ENCODE measurements at places on chromosomes 11 and 22.

- no peak for DNase-seq
These were observed 89.3 kb downstream of the BCR start for GRCh38 chr22:23269441-23270211.

GRCh38 chr11:59765068-59765735 is 10.0 kb downstream of the STX3 start:
- DNase-seq: no peak

- no peak for DNase-seq
These were observed 7.7 kb downstream of the SLC25A18 start for GRCh38 chr22:17570851-17571631.

GRCh38 chr11:82855616-82856015 is 44.6 kb downstream of the PRCP start:
- DNase-seq: no peak

DNA sequence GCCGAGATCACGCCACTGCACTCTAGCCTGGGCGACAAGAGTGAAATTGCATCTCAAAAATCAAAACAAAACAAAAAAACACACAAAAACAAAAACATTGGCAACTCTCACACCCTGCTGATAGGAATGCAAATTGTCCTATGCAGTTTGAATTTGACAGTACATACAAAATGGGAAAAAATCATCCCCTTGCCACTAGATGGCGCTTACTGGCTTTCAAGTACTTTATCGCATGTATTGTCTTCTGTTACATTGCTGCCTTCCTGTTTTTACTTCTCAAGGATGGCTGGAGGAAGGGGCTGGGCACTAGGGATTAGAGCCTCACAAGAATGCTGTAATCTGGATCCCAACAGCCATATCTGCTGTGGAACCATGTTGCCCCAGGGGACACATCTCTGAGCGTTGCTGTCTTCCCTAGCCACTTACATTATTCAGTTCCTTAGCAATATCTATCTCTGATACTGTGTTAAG is 59.4 kb upstream of the A4GALT start:
- peak; percentile 78 for DNase-seq

DNA sequence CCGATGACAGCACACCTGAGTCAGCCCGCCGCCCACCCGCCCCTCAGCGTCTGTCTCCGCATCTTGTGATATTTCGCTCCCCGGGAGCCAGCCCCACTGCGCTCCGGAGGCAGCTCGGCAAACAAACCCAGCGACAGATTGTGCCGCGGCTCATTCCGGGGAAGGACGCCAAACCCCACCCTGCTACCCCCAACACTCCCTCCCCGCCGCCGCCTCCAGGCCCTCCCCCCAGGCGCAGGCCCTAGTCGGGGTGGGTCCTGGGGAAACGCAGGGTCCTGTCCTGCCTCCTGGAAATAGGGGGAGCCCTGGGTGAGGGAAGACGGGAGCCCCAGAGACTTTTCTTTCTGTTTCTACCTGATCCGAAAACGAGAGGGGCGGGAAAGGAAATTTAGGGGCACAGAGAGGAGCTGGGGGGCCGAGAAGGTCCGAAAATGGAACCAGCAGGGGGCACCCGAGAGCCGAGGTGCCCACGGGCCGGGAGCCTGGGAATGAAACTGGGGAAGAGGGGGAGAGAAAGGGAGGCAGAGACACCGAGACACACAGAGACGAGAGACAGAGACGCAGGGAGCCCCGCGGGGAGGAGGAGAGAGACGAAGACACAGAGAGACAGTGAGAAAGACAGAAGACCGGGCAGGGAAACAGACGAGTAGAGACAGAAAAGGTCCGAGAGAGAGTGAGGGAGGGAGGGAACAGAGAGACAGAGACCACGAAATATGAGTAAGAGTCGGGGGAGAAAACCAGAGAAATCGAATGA is 1.7 kb upstream of the RTN4RL2 start:
- no peak for DNase-seq

- DNase-seq: no peak
These were observed 48.5 kb downstream of the PACSIN2 start for GRCh38 chr22:42966497-42966896.

GRCh38 chr22:35587447-35587870 is 29.7 kb downstream of the MB start:
- DNase-seq: no peak

DNA sequence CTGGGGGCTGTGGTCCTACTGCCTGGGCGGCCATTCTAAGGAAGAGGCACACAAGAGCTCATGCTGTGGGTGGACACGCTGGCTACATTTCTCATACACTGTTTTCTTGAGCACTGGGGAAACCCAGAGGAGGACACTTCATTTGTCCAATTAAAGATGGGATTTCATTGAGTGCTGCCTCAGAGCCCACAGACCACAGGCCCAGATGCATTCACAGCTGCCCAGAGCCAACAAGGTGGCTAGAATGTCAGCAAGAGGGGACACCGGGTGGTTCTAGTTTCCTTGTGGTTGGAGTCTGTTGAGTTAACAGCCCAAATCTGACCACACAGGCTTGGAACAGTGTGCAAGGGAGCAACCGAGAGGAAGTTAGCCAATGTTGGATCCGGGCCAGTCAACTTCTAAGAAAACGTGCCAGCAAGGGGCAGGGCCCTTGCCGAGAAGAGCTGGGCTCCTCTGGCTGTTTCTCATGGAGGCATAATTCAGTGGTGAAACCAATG is 35.0 kb upstream of the SORL1 start:
- peak; percentile 22 for DNase-seq

DNA sequence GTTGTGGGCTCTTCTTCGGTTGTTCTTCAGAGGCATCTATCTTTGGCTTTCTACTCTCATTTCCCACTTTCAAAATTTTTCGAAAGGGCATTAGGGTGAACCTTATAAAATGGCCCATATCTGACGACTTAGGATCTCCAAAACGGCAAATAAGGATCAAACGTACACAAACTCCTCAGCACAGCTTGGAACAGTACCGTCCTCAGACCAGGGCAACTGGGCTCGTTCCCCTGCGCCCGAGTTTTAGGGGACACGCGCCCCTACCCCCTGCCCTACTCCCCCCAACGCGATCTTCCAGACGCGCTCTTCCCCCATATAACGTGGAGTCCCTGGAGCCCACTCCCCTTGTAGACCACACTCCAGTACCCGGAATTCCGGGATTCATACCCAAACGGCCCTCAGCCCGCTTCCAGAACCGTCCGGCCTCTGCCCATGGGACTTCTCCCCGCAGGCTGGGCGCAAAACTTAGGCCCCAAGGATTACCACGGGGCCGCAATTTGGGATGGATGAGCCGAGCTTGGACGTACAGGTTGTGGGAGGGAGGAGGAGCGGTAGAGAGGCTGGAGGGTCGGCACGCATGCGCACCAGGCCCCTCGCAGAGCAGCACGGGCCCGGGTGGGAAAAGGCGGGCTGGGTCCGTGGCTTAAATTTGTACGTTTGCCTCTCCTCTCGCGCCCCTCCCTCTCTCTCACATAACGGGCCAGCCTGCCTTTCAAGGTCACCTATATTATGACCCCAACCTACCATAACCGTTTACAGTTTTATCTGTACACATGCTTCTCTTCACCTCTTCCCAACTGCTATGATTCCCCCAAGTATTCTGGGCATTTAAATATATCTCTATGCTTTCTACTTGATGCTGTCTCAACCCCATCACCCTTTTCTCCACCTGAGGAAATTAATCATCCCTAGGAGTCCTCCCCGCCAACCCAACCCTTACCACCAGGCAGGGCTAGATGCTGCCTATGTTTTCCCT is 3.4 kb downstream of the CCDC89 start:
- DNase-seq: no peak

DNA sequence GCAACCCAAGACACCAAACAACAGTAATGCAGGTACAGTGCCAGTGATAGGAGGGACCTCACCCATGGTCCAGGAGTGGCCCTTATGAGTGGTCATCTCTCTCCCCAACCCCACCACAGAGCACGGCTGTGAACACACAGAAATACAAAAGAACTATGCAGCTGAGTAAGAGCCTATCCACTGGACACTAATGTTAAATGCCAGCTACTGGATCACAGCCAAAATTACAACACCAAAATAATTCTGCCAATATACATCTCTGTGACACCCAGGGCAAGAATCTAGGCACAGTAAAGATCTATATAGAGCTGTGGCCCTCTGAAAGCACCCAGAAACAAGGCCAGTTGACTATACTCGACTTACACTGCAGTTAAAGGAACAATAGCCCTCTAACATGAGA is 22.8 kb upstream of the GPR83 start:
- no peak for DNase-seq

GRCh38 chr11:59173964-59174663 is 2.2 kb downstream of the DTX4 start:
- no peak for DNase-seq

- no peak for DNase-seq
These were observed 3.5 kb downstream of the ESAM start for GRCh38 chr11:124758355-124759265.

DNA sequence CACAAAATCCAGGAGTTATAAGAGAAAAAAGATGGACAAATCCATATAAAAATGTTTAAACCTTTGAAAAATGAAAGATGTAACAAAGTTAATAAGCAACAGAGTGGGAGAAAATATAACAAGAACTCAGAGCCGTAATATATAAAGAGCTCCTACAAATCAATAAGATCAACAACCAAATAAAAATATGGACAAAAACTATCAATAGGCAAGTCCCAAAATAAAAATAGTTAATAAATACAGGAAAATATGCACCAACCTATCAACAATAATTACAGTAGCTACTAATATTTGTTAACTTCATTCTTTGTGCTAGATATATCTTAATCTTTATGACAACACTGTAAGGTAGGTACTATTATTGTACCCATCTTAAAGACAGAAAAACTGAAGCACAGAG is 2.8 kb downstream of the CARD10 start:
- DNase-seq: no peak

DNA sequence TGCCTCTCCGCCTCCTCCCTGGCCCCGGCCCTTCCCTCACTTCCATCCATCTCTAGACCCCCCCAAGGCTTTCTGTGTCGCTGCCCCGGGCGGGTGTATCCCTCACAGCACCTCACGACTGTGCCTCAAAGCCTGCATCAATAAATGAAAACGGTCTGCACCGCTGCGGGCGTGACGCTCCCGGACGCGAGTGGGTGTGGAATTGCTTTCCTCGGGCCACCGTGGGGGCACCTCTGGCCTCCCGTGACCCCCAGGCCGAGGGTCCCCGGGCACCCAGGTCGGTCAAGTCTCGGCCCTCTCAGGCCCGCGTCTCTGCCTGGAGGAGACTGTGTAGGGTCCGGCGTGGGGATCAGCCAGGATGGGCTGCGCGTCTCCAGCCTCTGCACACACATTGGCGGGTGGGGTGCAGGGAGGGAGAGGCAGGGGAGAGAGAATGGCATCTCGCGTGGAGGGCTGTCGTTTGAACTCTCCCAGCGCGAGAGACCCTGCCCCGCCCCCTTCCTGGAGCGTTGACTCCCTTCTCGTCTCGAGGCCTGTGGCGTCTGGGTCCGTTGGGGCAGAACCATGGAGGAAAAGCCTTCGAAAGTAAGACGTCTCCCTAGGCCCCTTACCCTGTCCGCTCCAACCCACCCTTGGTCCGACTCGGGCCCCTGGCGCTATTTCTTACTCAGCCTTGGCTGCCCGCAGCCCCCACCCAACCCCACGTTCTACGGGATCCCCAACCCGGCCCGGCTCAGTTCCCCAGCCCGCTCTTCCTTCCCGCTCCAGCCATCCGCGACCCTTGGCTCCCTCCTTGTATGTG is at the start of gene CATSPERZ:
Gene CATSPERZ, plus strand, starts transcription at position 512 of the 802 bp plus-strand sequence. Its CDS starts 53 bp downstream, at position 565.
- no peak for DNase-seq

- no peak for DNase-seq
These were observed 484.9 kb downstream of the MIAT start for GRCh38 chr22:27142286-27142685.

GRCh38 chr22:27046603-27047002 is 389.2 kb downstream of the MIAT start:
- DNase-seq: no peak

DNA sequence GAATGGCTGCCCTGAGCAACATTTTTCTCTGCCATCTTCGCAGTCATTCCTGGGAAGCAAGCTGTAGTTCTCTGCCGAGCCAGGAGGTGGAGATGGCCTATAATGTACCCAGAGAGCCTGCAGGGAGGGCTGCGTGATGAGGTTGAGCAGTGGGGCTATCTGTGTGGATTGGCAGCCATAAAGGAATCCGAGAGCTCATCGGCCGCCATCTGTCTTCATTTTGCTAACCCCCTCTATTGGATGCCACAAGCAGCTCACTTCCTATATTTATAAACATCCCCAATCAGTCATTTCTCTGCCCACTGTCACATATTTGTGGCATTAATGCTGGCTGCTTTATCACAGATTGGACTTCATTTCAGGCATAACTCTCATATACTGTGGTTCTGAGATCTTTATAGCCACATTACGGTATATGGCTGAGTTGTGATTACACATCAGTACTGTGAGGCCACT is 209.5 kb downstream of the NTM start:
- DNase-seq: no peak

DNA sequence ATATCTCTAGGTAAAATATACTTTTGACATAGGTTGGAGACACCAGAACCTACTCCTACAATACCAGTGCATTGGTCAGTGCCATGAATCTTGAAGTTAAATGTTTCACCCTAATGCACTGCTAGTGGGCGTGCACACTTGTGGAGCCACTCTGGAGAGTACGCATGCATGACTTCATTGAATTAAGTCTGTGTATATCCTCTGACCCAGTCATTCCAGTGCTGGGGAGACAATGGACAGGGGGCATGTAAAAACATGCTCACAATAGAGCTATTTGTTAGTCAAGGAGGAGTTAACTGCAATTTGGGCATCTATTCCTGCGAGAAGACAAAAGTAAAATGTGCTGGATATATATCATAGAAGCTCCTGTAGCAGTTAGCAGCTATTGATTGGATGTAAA is 335.4 kb upstream of the NCAM1 start:
- no peak for DNase-seq

DNA sequence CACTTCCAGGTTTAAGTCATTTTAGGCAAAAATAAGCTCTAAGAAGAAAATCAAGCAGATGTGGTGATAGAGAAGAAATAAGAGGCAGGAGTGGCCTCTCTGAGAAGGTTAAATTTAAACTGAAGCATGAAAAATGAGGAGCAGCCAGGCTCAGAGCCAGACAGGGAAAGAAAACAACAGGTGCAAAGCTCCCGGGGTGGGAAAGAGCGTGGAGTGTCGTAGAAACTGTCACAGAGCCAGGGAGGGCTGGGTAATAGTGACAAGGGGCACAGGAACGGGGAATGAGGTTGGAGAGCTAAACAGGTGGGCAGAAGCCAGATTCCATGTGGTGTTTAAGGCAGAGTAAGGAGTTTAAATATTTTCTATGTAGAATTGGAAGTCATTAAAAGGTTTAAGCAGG is 132.1 kb upstream of the BLID start:
- DNase-seq: no peak
